Fibroblast of pulmonary artery (primary cell): ENCODE measurements at places on chromosomes 16 and 17.

DNA sequence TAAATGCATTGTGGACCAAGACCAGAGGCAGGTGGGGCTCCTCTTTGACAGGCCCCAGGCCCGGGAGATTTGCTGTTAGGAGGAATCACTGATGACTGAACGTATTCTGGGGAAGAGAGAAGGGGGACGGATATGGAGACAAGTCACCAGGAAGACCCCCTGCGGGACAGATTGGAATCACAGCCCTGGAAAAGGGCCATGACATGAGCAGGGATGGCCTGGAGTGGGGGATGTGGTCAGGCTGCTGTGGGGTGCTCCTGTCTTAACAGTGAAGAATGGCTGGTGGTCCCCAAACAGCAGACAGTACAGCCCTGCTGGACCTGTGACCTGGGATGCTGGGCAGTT lies 23.7 kb upstream of the MGAT5B start:
- DNase-seq: no peak

DNA sequence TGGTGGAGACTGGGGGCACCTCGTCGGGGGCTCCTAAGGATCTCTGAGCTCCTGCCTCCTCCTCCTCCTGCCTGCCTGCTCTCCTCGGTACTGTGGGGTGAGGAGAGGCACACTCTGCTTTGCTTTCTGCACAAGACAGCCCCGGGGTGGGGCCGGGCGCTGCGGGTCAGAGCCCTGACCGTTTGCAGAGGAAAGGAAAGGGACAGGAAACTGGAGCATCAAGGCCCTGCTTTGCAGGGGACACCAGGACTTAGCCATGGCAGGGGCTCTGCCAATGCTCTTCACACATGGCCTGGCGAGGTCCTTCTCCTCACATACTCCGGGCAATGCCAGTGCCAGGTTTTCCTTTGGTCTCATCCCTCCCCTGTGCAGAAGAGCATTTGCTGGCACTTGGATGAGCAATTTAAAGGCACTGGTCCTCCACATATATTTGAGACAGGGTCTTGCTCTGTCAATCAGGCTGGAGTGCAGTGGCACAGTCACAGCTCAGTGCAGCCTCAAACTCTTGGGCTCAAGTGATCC lies 23.8 kb upstream of the DOC2B start:
- no peak for DNase-seq

DNA sequence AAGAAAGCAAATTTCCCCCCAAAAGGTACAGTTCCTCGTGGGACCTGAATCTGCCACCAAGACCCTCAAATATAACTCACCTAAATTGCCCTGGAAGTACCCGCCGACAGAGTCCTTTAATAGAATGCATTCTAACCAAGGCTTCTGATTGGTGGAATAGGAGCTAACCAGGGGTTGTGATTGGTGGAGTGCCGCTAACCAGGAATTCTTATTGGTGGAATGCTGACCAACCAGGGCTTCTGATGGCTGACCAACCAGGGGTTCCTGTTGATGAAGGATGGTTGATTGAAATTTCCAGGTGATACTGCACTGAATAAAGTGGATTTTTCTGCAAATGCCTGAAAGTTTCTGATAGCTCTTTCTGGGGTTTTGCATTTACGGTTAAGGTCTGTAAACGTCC lies 6.5 kb downstream of the TFAP4 start:
- DNase-seq: peak; percentile 28

DNA sequence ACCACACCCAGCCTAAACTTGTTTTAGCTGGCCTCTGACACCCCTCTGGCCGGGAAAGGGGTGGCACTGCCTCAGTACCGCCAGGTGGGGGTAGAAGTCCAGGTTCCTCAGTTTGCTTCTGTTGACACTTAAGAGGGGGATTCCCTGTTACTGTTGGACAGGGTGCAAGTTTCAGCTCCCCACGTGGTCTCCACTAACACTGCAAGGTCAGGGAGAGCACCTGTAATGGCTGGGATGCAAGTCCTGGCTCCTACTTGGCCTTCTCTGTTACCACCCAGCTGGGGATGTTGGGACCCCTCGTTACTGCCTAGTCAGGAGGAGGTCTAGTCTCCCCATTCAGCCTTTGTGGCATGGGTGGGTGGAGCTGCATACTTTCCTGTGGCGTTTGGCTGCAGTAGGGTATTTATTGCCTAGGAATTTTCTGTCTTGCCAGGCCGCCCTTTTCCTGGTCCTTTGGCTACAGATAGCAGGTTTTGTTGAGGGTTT lies 10.6 kb upstream of the MFAP4 start:
- no peak for DNase-seq

DNA sequence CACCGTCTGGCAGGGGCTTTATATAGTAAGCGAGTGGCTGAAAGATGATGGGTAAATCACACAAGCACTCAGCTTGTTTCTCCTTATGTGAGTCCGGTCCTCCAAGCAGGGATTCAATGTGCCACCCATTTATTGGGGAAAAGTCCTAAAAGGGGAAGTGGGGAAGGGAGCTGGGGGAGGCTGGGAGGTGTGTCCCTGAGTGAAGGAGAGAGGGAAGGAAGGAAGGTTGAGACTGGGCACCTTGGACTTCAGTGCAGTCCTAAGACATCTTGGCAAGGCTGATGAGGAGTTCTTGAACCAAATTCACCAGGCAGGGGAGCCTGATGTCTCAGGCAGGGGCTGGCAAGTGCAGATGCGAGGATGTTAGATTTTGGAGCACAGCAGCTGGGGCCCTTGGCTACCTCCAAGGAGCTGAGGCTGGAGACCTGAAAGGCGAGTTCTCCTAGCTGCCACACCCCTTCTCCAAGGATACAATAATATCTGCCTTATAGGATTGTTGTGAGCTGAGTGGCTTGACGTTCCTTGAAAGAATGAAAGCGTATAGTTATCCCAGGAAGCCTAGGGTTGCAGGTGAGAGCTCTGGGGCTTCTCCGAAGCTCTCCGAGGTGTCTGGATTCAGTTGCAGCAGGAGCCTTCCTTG lies 23.0 kb upstream of the CYLD start:
- DNase-seq: no peak

GRCh38 chr17:51434434-51435170 lies 174.3 kb downstream of the UTP18 start:
- DNase-seq: no peak

DNA sequence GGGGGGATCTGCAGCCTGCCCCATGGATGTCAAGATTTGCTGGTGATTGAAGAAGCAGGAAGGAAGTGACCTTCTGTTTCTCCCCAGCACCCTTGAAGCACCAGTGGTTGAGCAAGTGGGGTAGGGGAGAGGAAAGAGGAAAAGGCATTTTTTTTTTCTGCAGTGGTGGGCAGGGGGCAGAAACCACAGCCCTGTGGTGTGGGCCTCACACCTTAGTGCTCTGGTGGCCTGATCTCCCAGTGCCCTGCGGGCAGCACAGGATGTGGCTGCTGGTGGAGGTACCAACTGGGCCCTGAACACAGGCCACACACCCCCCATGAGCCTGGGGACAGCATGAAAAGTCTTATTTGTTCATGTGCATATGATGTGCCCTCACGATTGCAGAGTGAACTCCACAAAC lies 7.1 kb downstream of the ITGAD start:
- no peak for DNase-seq

DNA sequence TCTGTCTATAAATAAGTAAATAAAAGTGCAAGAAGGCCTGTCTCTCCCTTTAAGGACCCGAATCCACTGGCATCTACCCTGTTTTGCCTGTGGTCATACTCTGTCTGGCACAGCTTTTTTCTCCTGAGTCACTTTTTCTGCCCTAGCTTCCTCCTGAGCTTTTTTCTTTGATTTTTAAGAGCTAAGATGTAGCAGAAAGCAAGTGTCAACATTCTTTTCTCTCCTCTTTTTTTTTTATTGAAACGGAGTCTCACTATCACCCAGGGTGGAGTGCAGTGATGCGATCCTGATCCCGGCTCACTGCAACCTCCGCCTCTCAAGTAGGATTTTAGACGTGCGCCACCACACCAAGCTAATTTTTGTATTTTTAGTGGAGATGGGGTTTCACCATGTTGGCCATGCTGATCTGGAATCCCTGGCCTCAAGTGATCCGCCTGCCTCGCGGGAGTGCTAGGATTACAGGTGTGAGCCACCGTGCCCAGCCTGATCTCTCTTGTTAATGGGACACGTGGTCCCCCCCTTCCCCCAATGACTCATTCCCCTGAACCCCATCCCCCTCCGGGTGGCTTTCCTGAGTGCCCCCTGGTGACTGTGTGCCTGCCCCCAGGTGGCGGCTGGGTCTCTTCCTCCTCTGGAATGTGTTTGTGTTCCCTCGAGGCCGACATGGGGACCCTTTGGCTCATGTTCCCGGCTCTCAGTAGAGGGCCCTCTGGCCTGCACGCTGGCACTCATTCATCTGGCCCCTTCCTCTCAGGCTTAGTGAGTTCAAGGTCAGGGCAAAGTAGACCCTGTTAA lies 14.2 kb downstream of the C16orf90 start:
- DNase-seq: no peak

DNA sequence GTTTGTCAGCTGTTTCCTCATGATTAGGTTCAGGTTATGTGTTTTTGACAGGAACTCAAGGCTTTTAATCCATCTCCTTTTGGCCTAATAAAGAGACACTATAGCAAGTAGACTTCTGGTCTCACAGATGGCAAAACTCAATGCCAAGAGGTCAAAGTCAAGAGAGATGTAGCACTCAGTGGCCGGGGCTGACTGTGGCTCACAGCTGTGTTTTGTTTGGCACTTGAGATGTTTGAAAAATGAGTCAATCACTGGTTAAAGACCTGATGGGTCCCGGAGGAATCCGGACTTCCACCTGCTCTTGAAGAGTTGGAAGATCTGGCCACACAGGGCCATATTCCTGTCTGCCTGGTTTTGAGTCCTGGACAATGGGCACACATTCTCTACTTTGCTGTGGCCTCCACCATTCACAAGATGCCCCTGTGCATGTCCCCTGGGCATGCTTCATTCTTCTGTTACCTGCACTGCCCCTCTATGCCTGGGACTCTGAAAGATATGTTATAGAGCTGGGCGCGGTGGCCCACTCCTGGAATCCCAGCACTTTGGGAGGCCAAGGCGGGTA lies 210.3 kb downstream of the SNX29 start:
- DNase-seq: no peak

GRCh38 chr16:30837904-30838303 lies 50.9 kb upstream of the ZNF629 start:
- no peak for DNase-seq

DNA sequence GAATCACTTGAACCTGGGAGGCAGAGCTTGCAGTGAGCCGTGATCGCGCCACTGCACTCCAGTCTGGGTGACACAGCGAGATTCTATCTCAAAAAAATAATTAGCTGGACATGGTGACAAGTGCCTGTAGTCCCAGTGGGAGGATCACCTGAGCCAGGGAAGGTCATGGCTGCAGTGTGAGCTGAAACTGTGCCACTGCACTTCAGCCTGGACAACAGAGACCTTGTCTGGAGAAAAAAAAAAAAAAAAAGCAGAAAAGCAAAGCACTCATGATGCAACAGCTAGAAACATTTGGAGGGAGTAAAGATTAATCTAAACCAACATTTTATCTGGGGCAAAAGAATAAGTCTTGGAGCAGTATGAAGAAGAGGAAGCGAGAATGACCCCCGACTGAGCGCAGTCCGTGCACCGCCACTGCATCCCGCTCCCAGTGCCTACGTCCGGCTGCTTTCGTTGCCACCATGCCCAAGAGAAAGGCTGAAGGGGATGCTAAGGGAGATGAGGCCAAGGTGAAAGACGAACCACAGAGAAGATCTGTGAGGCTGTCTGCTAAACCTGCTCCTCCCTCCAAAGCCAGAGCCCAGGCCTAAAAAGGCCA lies 8.2 kb downstream of the PRPSAP1 start:
- DNase-seq: no peak

GRCh38 chr17:42202696-42203095 lies 8.4 kb upstream of the GHDC start:
- peak; percentile 68 for DNase-seq

DNA sequence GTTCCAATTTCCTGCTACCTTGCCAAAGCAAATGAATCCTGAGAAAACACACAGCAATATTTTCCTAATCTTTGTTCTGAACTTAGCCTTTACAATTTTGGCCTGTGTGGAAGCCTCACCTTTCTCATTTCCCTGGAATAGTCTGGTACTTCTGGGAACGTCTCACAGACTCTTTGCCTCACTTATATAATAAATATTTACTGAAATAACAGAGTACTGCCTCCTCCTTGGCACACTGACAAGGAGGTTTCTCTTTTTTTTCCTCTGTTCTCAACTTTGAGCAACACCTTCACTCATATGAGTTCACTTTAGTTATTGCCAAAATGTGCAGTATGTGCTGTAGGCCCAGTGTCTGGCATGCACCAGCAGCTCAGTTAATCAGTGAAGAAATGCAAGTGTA lies 37.3 kb downstream of the HSD17B2 start:
- no peak for DNase-seq

- DNase-seq: no peak
These were observed 10.5 kb downstream of the PIK3R6 start for GRCh38 chr17:8856869-8857575.

GRCh38 chr16:19749571-19750080 lies 31.6 kb downstream of the IQCK start:
- DNase-seq: peak; percentile 25

- DNase-seq: no peak
These were observed 184.3 kb downstream of the HS3ST4 start for GRCh38 chr16:25875956-25876598.

DNA sequence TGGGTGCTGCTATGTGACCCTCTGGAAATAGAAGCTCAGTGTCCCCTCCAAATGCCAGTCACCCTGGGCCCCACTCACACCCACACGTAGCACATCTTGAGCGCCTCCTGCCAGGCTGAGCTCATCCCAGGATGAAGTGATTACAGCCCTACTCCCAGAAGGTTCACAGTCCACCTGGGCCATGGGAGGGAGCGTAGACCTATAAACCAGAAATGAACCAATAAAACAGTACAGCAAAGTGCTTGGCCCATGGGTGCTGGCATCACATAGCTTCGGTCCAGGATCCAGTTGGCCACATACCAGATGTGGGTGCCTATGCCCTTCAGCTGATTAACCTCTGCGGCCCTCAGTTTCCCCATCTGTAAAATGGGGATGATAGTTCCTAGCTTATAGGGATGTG lies 2.2 kb upstream of the BICDL2 start:
- DNase-seq: no peak

DNA sequence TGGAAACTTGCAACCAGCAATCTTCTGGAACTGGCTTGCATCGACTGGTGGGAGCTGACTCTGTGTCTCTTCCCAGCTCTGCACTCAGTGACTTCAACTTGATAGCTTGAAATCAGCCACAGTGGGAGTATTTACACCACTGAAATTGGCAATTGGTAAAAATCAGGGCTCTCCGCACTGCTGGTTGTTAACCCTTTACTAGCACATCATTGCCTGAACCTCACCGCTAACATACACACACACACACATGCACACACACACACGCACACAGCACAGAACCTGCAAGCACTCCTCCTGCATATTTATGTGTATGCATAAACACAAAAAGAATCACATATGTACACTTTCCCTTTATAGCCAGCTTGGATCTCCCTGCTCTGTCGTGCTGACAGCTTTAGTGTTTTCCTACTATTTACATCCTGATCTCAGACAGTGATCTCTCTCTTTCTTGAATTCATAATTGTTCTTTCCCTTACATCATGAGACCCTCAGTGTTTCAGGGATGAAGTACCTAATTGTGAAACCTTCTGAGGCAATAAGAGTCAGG lies 7.9 kb upstream of the TMIGD1 start:
- peak; percentile 31 for DNase-seq

DNA sequence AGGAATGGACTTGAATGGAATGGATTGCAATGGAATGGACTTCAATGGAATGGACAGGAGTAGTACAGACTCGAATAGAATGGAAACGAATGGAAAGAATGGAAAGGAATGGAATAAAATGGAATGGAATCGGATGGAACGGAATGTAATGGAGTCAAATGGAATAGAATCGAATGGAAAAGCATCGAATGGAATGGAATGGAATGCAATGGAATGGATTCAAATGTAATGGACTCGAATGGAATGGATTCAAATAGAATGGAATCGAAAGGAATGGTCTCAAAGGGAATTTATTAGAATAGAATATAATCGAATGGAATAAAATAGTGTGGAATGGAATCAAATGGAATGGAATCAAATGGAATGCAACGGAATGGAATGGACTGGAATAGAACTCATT lies 484.9 kb upstream of the WSB1 start:
- peak; percentile 25 for DNase-seq
